ENCODE measurements at places on chromosomes 13 and 19. TPM values are rescaled to one million over a fixed set of nuclear protein-coding genes. Genes with fewer than 3 reads are reported as not detected.

- no peak overlapping the region for H3K27ac ChIP-seq
- H3K27me3 ChIP-seq, result no peaks in the 10 kb centered on the region
- peak overlapping the region; percentile 63 for H3K4me3 ChIP-seq
- H3K4me1 ChIP-seq, result peaks cover 12% of the 10 kb centered on the region
- no peak for DNase-seq
Observed at GRCh38 chr19:7522923-7523667, 671 bp downstream of the MCOLN1 start.

Gene S1PR4
- polyA plus RNA-seq, result not detected

Gene GNG7
- polyA plus RNA-seq, result 12.3 TPM

Gene TPRX1
- not detected for polyA plus RNA-seq

Gene CACNG7
- 0.02 TPM for polyA plus RNA-seq

Gene CALR3
- polyA plus RNA-seq, result not detected

Gene CEACAM21
- 3.0 TPM for polyA plus RNA-seq

DNA sequence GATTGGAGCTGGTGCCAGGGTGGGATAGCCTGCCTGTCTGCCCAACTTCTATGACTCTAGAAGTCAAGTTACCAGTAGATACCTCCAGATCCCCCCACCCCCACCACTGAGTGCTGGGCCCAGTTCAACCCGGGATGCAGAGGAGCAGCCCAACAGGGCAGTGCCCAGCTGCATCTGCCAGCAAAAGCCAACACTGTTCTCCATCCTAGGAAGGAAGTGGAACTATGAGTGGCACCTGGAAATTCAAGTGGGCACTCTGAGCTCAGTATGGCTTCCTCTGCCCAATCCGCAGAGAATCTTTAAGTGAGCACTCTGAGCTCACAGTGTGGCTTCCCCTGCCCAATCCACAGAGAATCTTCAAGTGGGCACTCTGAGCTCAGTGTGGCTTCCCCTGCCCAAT lies 14.2 kb downstream of the TUBGCP3 start:
- H3K36me3 ChIP-seq, result no peaks in the 10 kb centered on the region
- H3K27ac ChIP-seq, result no peak overlapping the region
- H3K4me3 ChIP-seq, result no peak overlapping the region
- peaks cover 18% of the 10 kb centered on the region for H3K4me1 ChIP-seq
- no peak for DNase-seq

Gene FBXO17
- polyA plus RNA-seq, result 35.5 TPM

DNA sequence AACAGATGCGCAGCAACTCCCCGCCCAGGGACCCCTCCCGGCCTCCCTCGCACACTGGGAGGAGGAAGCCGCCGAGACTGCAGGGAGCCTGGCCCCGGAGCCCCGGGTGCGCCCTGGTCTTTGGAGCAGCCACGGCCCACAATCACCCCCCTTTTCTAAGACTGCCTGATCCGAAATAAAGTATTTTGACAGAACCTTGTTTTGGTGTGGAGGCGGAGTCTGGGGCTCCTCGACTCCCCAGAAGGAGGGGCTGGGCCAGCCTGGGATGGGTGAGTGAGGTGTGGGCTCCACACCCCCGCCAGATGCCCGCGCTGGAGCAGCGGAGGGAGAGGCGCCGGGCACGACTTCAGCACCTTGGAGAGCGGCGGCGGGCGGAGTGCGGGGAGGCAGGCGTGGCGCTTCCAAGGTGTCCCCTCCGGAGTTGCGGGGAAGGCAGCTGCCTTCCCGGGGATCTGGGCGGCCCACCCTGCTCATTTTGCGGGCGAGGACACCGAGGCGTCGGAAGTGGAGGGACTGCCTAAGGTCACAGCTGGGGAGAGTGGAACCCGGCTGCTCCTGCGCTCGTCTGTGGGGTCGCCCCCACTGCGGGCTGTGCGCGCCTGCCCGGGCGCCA lies 9.4 kb downstream of the SIRT6 start:
- H3K4me1 ChIP-seq, result no peaks in the 10 kb centered on the region
- H3K36me3 ChIP-seq, result no peaks in the 10 kb centered on the region
- H3K4me3 ChIP-seq, result no peak overlapping the region
- no peak overlapping the region for H3K27ac ChIP-seq
- H3K27me3 ChIP-seq, result no peaks in the 10 kb centered on the region

- DNase-seq, result no peak
- H3K4me3 ChIP-seq, result no peak overlapping the region
- H3K4me1 ChIP-seq, result no peaks in the 10 kb centered on the region
- H3K27me3 ChIP-seq, result no peaks in the 10 kb centered on the region
Observed at GRCh38 chr19:2259336-2259735, 3.1 kb upstream of the JSRP1 start.

DNA sequence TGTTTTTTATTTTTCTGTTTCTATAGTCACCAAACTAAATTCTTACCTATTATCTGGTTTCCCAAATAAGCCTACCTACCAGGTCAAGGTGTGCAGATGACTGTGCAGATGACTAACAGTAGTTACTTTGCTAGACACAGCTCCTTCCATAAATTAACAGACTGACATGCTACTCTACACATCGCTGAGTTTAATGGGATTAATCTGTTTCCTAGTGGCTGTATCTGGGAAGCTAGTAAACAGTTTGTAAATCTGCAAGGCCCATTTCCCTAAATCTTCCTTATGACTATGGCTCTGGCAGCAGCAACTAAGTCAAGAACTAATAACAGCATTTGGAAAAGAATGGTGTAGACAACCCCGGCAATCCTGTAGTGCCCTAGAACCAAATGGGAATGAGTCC lies 27.9 kb downstream of the MIPEP start:
- H3K4me3 ChIP-seq, result no peak overlapping the region
- no peaks in the 10 kb centered on the region for H3K4me1 ChIP-seq
- no peak overlapping the region for H3K27ac ChIP-seq
- DNase-seq, result no peak

GRCh38 chr13:72317346-72318109 lies 409.9 kb downstream of the MZT1 start:
- H3K27me3 ChIP-seq, result no peaks in the 10 kb centered on the region
- no peaks in the 10 kb centered on the region for H3K36me3 ChIP-seq
- H3K4me3 ChIP-seq, result no peak overlapping the region
- no peak overlapping the region for H3K27ac ChIP-seq
- H3K4me1 ChIP-seq, result no peaks in the 10 kb centered on the region
- DNase-seq, result no peak

- H3K4me3 ChIP-seq, result no peak overlapping the region
- DNase-seq, result no peak
- no peak overlapping the region for H3K27ac ChIP-seq
- no peaks in the 10 kb centered on the region for H3K36me3 ChIP-seq
Observed at GRCh38 chr19:54389553-54389952, 24.8 kb upstream of the LAIR1 start.

Gene MCEMP1
- not detected for polyA plus RNA-seq
